ENCODE measurements at places on chromosomes 2 and 18.

DNA sequence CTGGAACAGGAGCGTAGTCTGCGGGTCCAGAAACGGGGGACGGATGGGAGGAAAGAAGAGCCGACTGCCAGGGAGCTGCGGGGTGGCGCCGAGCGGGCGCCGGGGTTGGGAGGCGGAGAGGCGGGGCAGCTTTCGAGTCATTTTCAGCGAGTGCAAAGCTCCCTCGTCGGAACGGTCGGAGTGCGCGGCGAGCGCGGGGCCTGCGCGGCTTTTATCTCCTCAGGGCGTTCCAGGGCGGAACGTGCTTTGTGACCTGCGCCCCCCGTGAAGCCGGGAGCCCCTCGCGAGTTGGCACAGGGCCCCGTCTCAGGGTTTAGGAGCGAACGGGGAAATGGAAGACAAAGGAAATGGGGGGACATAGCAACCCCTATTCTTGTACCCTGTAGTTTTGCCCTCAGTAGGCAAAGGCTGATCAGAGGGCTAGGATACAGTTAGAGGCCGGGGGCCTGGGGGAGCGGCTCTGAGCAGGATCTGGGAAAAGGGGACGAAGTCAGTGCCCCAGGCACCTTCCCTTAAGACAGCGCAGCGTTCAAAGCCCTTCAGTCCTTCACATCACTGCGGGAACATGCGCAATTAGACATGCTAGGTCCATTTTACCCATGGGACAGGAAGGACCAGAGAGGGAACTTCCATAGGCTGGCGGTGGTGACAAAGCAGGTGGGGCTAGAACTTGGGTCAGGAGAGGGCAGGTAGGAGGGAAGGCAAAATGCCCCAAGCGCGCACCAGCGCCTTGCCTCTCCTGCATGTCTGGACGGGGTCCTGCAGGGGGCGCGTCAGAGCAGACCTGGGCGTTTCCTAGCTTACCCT, 60.1 kb upstream of the IL1RL1 start:
- DNase-seq = no peak

- no peak for DNase-seq
Measured at GRCh38 chr2:32711219-32711618, 83.4 kb downstream of the TTC27 start.

DNA sequence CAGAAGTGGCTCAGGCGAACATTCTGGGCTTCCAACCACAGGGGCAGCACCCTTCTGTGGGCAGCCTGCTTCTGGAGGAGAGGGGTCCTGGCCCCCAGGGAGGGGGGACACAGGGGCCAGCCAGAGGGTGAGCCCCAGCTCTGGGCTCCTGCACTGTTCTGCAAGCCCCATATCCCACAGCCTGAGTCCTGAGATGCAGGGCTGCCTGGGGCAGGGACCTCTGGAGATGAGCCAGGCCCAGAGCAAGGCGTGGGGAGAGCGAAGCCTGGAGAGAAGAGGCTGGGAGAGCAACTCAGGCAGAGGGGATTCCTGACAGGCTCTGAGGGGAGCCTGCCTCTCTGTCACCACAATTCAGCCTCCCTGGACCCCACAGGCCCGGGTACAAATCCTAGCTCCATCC, 13.5 kb upstream of the PRSS56 start:
- no peak for DNase-seq

DNA sequence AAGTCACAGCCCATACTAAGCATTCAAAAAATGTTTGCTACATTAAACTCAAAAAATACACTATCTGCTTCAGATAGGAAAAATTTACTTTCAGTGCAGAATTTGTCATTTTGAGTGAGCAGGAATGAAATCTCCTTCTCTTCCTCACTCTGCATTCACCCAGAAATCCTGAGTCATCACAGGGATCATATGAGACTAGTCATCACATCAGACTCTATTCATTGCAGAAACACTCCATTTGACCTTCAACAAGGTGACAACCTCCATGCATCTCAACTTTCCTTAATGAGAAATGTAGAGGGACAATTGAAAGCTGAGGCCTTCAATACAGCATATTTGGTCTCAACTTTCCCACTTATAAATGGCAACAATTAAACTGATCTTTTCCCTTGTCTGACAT, 130.4 kb upstream of the CYP26B1 start:
- DNase-seq = no peak

GRCh38 chr18:62118328-62118727, 68.5 kb downstream of the PIGN start:
- no peak for DNase-seq

DNA sequence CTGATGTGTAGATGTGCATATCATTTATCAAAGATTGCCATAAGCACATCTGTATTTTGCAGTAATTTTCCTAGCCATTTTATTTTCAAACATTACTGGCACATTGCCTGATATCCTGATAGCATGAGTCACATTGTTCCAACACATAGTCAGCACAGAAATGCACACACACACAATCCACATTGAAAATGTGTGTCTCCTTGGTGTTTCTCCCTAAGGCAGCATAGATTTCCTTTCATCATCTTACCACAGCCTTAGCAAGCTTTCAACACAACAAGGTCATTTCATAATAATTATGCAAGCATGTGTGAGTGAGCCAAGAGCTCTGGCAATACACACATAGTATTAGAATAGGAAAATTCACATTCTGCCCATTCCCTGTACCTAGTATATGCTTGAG, 245.4 kb upstream of the MEIS1 start:
- no peak for DNase-seq

DNA sequence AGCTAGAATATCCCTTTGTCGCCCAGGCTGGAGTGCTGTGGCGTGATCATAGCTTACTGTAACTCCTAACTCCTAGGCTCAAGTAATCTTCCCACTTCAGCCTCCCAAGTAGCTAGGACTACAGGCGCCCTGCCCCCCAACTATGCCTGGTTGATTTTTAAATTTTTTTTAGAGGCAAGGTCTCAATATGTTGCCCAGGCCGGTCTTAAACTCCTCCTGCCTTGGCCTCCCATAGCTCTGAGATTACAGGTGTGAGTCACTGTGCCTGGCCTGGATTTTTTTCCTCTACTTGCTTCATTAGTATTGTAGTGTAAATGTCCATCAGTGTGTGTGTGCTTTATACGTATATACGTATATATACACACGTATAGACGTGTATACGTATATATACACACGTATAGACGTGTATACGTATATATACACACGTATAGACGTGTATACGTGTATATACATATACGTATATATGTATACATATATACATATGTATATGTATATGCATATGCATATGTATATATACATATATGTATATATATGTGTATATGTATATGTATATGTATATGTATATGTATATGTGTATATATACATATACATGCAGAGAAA, 124.4 kb downstream of the DIS3L2 start:
- DNase-seq = no peak

DNA sequence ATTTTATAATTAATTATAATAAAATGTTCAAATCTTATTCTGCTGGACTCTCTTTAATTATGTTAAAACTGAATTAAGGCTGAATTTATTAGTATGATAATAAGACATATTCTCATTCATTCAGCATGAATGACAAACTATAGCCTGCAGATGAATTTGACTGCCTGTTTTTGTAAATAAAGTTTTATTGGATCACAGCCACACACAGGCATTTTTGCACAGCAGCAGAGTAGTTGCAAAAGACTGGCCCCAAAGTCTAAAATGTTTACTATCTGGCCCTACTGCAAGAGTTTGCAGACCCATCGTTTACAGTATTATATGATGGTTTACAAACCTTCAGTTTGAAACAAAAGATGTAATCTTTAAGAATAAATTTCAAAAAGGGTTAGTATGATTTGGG, 58.6 kb downstream of the RMDN2 start:
- no peak for DNase-seq

DNA sequence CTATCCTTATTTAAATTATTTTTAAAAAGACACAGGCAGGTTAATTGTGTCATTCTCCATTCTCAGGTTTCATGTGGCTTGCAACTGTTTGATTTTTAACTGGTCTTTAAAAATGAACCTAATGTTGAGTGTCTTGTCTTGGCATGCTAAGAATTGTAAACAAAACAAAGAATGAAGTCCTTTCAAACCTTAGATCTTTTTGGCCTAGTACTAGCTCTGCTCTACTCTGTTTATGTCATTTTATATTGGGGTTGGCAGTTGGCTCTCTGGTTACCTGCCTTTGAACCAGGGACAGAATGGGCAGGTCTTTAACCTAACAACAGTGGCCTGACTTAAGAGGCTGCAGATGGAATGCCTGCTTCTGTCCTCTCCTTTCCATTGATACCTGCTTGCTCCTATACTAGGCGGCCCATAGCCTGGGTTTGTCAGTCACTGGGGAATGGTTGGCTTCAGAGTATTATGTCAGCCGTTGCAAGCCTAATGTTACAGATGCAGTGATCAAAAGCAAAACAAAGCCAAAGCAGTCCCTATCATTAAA, 85.5 kb downstream of the MTA3 start:
- DNase-seq = no peak

DNA sequence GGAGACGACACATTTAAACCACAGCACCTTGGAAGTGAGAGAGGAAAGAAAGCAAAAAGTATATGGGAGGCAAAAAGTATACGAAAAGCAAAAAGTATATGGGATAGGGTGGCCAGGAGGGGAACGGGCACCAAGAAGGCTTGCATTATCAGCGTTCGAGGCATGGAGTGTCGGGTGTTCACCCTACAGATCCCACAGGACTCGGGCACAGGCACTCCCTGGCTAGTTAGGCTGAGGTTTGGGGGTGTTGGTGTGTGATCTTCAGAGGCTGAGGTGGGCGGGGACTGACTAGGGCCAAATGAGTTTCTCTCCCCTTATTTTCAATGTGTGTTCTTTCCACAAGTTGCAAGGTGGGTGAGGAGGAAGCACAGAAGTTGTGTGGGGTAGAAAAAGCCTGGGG, 86.6 kb downstream of the EVA1A start:
- no peak for DNase-seq

DNA sequence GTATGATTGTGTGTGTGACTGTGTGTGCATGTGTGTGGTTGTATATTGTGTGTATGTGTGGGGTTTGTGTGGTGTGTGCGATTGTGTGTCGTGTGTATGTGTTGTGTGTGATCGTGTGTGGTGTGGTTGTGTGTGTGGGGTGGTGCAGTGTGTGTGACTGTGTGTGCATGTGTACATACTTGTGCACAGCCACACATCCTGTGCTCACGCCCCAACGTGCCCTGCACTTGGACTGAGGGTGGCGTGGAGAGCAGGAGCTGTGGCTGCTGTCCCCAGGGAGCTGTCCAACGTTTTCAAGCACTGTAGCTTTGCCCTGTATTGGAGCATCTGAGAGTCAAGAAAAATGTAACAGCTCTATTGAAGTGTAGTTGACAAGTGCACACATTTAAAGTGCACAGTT, 243.2 kb upstream of the HDAC4 start:
- no peak for DNase-seq

DNA sequence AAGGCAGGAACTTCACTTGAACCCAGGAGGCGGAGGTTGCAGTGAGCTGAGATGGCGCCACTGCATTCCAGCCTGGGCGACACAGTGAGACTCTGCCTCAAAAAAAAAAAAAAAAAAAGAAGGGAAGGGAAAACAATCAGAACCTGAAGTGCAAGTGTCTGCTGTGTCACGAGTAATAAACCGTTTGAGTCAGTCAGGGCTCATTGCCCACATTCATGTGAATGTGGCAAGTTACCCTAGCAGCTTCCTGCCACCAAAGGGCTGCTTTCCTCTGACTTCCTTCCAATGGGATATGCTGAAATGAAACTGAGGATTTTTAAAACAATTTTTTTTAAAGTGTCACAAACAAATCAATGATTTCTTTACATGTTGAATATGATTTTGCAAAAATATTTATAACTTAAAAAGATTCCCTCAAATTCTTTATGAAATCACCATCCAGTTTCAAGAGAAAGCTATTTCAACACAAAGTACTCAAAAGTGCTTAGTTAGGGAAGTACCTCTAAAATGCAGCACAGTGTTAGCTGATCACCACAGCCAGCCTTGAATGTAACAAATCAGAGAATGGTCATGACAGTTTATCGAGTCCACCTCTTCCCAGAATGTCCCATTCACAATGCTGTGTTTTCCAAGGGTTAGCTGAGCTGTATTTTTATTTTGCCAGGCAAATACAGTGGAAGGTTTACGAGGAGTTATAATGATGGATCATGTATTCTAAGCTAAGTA, 36.4 kb downstream of the WDSUB1 start:
- no peak for DNase-seq

DNA sequence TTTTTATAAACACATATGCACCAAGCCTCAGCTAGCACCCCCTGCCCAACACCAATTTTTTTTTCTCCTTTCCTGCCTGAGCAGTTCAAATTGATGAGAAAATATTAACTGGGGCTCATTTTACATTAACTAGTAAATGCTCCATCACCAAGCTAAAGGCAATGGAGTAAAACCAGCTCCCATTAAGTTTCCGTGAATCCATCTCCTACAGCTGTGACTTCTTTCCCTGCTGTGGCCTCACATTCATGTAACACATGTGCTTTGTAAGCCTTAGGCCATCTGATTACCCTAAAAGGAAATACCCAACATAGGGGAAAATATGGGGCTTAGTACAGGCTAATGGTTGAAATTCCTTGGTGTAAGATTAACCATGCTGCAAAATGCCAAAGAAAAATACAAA, 60.8 kb downstream of the DNER start:
- DNase-seq = no peak

DNA sequence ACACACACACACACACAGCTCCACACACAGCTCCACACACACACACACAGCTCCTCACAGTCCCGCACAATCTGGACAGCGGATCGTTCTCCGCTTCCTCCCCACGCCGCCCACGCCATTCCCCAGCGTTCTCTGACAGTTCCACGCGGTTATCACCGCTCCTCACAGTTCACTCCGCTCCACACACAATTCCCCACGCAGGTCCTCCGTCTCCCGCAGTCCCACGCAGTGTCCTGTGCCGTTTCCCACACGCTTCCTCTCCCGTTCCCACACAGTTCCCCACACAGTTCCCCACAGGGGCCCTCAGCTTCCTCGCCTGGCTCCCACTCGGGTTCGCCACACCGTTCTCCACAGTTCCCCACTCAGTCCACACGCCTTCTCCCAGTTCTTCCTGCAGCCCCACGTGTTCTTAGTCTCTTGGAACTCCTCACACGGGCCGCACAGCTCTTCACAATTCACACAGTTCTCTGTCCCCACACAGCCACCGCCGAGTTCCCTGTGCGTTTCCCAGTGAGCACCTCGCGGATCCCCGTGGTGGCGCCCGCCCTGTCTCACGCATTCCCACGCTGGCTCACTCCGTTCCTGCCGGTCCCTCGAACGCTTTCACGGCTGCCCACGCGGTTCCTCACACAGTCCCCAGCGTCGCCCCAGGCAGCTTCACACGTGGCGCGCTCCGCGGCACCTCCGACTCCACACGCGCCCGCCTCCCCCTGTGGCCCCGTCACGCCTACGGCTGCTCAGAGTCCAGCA, 38.4 kb downstream of the KIF1A start:
- no peak for DNase-seq

Measured in esophagus squamous epithelium (tissue), 5 donors.